ENCODE measurements at places on chromosomes 4 and X.

DNA sequence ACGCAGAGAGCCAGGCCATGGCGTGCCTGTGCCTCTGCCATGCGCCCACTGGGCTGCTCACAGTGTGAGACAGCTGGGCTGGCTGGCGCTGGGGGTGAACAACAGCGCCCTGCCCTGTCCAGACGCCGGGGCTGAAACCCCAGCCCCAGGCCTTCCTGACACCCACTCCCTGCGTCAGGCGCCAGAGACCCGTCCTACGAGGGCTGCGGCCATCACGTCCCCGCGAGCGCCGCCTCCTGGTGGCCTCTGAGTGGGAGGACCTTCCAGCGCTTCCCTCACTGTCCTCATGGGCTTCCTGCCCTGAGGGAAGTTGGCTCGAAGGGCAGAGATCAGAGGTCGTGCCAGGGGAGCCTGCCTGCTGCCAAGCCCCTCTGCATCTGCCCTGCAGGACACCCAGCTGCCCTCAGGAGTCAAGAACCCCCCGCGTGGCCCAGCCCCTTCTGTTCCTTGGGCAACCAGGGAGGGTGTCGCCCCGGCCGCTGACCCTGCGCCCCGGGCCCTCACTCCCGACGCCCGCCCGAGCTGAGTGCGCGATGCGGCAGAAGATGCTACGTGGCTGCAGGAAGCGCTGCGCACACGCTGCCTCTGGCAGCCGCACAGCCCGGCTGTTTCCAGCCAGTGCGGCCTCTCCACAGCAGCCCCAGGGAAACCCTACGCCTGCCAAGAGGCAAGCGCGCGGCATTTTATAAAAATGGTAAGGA is 16.2 kb downstream of the NELFA start:
- DNase-seq: peak; percentile 5

DNA sequence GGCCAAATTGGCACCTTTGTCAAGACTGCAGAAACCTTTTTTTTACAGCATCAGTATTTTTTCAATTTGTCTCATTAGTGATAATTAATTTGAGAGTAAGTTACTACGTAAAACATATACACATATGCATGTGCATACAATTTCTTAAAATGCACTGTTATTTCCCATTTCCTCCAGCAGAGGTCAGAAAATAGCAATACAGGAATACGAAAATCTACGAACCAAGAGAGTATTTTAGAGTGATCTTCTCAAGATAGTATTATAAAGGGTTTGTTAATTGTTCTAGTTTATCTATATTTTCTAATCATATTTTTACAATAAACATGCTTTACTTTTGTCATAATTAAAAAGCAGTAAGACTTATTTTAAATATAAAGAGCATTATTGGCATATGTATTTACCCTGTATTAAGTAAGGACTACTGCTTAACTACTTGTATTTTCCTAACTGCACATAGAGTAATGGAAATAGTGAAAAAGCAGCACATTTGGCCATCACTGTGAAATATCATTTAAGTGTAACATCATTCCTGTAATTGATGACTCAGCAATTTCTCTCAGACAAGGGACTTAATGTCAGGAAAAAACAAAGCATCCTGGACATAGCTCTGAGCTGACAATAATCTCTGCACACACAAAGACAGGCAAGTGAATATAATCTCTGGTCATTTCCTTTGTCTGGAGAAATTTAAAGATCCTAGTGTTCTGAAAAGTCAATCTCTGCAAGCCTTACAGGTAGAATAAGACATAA is 45.6 kb downstream of the MAOB start:
- DNase-seq: no peak

- DNase-seq: no peak
Observed at GRCh38 chr4:172751550-172751949, 417.1 kb upstream of the GALNT7 start.

DNA sequence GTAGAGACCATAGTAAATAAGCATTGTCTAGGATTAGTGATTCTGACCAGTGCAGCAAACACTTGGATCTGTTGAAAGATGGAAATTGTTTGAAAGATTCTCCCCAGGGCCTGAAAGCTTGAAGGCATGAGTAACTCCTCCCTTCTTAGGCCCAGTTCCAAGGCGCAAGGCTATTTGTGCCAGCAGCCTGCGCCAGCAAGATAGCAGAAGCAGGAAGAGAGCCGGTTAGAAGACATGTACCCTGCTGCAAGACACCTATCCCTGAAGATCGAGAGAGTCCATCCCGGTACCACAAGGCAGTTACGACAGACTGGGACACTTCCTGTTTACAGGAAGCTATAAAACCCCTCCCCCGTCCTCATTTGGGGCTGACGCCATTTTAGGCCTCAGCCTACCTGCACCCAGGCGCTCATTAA is 72.4 kb upstream of the JADE1 start:
- DNase-seq: no peak

GRCh38 chr4:140996766-140997165 is 136.5 kb downstream of the RNF150 start:
- no peak for DNase-seq

- DNase-seq: no peak
Observed at GRCh38 chr4:3862640-3863420, 96.6 kb downstream of the ADRA2C start.

DNA sequence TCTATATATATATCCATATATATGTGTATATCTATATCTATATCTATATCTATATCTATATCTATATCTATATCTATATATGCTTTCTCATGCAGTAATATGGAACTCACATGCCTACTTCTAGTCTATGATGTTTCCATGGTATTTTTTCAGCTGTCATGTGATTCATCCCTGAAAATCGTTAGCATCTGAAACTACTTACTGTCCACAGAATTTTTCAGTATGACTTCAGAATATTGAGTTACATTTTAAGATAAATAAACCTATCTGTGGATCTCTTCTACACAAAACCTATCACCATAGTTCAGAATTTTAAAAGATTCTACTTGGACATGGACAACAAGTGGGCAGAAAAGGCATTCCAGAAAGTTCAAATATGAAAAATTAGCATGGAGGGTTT is 855.1 kb upstream of the INTU start:
- no peak for DNase-seq

DNA sequence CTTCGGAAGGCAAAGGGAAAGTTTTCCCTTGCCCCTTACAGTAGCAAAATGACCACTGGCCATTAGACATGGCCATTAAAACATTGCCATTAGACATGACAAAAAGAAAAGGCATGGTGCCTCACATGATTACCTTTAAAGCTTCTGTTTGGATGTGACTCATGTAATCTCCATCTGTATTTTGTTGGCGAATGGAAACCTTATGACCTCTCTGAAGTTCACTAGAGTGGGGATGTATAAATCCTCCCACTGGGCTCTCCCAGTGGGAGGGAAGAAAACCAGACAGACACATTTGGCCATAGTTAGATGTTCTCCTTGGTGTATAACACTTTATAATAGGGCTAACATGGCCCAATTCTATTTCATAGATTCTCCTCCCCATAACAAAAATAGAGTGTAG is 152.6 kb downstream of the MAGEB17 start:
- no peak for DNase-seq

- no peak for DNase-seq
Observed at GRCh38 chrX:12610079-12610478, 181.1 kb upstream of the PRPS2 start.

DNA sequence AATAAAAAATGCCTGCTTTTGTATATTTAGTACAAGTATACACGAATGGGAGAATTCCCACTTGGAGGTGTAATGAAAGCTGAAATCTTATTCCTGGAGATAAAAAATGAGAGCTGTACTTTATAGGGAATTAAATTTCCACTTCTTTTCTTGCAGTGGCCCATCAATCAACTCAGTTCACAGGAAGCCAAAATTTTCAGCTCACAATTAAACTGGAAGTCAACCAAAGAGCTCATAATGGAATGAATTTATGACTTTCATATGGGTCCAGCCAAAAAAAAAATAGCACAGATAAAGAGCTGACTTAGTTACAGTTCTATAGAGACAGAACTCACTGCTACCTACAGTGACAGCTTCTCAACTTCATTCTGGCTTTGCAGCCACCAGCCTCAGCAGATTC is 115.2 kb upstream of the TBC1D9 start:
- DNase-seq: no peak

DNA sequence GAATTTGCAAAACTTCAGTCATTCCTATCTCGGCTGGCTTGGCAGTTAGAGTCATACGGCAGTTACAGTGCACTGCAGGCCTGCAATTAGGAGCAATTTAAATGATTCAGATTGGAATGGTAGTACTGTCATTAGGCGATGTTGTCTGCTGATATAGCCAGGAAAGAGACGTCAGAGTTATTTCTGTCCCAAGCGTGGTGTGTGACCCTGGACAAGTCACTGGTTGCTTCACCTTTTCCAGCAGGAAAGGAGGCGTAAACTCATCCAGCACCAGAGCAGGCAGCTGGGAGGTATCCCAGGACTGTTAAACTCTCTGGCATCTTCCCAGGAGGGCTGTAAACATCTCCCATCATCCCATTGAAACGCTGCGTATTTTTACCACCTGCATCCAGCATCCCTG is 836 bp upstream of the LNX1 start:
- DNase-seq: no peak

GRCh38 chrX:15468036-15468435 is 25.1 kb downstream of the PIR start:
- peak; percentile 42 for DNase-seq

GRCh38 chr4:1187182-1187581 is 14.8 kb upstream of the SPON2 start:
- DNase-seq: no peak

GRCh38 chr4:110967936-110968335 is 345.1 kb upstream of the PITX2 start:
- DNase-seq: no peak

DNA sequence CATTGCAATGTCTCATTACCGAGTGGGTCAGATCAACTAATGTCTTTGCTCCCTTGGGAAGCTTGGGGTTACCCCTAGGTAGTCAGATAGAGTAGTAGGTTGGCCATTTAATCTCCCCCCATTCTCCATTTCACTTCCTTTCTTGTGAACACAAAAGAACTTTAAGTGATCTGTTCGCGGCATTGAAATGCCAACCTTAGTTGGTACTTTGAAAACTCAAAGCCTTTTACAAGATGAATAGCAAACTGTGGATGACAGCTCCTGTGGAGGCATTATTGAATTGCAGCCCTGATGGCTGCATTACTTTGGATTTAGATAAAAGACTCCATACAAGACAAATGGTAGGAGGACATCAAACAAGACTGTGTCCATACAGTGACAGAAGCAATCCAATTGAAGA is 469.1 kb downstream of the GBA3 start:
- DNase-seq: no peak

GRCh38 chr4:113052379-113052951 is 3.0 kb downstream of the ANK2 start:
- DNase-seq: no peak

DNA sequence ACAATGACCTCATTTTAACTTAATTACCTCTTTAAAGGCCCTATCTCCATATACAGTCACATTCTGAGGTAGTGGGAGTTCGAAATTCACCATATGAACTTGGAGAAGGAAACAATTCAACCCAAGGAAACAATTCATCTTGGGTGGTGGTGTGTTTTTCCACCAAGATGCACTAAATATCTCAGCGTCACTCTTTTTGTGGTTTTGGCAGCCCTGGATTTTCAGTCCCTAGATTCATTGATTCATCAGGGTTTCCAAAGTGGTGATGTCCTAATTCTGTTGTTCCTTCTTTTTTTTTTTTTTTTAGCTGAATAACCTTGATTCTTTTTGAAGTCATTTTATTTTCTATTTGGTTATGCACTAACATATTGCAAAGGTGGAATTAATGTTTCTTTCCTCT is 162.6 kb upstream of the RAPGEF2 start:
- no peak for DNase-seq

DNA sequence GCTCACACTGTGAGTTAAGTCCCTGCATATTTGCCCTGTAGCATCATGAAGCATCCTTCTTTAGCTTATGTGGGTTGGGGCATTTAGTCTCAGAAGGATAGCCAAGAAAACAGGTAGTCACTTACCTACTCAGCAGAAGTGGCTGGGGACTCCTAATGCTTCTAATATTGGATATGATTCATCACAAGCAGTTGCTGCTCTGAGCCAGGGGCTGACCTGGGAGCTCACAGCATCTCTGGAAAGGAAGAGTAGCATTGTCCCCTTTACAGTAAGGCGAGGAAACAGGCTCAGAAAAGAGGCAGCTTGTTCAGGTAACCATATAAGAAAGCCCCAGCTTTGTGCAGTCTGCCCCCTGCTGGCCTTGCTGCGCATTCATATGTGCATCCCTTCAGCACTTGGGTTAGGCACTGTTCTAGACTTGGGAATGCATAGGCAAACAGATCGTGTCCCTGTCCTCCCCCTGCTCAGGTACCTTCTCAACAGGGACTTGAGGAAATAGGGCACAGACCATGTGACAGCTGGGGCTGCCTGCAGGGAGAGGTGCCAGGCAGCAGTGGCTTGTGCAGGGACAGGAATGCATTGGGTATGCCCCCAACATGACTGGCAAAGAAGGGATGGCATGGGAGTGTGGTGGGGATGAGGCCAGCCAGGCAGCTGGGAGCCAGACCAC is 35.7 kb upstream of the TBC1D14 start:
- DNase-seq: peak; percentile 79

DNA sequence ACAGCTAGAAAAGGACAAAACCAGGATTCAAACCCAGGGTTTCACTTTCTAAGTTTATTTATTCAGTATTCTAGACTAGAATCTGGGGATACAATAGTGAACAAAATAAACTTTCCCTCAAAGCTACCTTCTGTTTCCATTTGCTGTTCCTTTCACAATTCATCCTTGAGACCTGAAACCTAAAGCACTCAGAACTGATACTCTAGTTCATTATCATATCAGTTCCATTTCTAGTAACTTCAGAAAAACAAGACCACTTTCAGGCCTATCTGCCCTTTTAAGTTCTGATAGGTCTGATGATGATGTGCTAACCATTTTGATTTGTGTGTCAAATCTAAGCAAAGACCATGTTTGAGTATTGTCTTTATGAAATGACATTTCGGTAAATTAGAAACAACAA is 7.8 kb upstream of the XK start:
- no peak for DNase-seq

DNA sequence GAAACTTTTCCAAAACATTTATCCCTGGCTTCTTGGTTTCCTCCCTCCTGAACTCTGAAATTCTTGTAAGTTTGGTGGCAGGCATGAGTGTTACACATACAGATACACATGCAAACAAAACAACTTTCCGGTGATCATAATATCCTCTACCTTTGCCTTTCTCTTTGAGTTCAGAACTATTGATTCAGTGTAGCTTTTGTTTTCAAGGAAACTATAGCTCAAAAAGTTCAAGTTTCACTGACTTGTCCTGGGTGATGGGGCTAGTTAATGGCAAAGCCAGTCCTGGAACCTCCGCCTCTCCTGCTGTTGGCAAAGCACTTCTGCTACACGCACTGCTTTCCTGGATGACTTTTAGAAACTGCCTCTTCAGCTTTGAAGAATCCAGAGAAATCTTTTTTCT is 177.3 kb upstream of the FAT1 start:
- no peak for DNase-seq

GRCh38 chr4:86043755-86044592 is 315.9 kb downstream of the MAPK10 start:
- DNase-seq: peak; percentile 71

GRCh38 chr4:125833-126232 is 1.5 kb downstream of the ZNF718 start:
- no peak for DNase-seq
